Right renal cortex interstitium (tissue), 3 donors: ENCODE measurements at places on chromosomes 16 and 17. TPM values are rescaled to one million over a fixed set of nuclear protein-coding genes. Genes with fewer than 3 reads are reported as not detected.

DNA sequence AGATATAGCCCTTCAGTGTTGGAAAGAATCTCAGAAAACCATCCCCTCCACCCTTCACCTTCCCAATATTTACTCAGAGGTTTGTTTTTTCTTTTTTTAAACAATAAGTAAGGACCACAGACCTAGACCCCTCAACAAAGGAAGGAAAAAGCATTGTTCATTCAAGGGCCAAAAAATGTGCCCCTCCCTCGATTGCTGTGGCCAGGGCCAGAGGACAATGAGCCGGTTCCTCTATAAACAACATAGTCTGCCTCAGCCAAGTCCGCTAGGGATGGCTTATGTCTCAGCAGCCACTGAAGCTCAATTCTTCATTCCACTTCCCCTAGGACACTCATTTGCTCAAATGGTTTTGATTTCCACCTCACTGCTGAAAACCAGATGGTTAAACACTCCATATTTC, 24.0 kb downstream of the TRIM16 start:
- no peak for DNase-seq

NPIPB9 gene
- polyA plus RNA-seq: 1.1 TPM

- DNase-seq: peak; percentile 39
These were observed 355.4 kb upstream of the SOX9 start for GRCh38 chr17:71765437-71765836.

DNA sequence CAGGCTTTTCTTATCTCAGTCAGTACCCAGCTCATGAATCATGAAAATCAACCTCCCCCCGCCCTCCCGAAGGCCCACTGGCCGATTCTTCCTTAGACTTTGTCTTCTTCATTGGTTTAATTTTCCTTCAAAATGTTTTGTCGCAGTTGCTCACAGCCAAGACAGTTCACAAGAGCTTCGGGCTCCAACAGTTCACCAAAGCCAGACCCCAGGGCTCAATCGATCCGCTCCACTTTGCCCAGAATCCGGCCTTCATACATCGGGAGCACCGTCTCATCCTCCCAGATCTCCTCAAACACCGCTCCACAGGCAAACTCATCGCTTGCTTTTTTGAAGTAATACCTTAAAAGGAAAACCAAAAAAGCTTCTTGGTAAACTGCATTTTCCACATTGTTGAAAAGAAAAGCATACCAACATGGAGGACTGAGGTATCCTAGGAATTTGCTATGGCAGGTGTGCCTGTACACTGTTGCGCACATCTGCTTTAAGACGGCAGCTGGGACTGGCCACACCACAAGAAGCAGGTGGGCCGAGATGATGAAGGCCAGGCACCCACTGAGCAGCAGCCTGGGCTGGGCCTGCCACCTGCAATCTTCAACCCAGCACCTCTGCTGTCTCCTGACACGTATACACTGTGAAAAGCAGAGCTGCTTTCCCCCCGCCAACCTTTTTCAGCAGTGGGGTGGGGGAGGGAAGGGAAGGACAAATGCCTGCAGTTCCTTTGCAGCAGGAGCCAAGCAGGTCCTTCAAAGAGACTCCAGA, 31.5 kb downstream of the AXIN2 start:
- no peak for DNase-seq

ZP2 gene
- not detected for polyA plus RNA-seq

DNA sequence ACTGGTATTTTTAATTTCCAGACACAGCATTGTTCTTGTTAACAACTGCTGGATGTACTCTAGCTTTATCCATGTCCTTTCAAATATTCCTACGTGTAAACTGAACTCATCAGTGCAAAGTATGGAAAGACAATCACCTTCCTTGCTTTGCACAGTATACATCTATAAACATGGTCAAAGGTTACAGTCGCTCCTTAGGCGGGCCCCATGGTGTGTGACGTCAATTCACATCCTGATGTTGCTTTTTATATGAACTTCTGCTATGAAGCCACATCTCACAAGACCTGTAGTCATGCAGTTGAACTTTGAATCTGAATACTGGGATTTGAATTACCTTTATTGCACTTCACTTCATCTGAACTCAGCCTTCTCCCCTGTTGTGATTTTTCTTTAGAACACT, 447.6 kb upstream of the PSMD7 start:
- DNase-seq: no peak

DNA sequence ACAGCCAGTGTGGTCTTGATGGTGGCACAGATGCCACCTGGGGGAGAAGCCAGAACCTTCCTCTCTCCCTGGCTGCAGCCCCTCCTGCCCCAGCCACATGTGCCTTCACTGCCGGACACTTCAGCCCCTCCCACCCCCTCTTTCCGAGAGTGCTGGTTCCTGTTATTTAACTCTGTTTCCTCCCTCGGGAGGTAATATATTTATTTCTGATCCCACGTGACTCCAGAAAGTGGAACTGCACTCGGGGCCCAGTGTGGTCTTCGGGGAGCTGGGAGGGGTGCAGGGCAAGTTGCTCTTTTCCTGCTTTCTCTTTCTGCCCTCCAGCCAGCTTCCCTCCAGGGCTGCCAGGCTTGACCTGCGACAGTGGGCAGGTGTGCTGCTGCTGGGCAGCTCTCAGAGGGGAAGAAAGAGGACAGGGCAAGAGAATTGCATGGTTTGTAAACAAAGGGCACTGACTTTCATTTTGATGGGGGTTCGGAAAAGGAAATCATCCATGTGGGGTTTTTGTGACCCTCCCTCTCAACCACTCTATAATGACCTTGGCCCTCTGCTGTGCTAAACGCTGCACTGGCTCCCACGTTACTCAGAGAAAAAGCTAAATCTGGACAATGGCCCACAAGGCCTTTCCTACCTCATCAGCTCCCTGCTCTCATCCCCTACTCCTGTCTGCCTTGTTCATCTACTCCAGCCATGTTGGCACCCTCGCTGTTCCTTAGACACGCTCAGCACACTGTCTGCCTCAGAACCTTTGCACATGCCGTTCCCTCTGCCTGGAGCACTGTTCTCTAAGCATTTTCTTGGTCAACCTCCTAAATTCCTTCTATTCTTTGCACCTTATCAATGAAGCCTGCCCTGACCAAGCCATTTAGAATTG, 8.2 kb upstream of the CIITA start:
- no peak for DNase-seq

- DNase-seq: no peak
These were observed 83.1 kb downstream of the SEC14L1 start for GRCh38 chr17:77223642-77224420.

TRIM16 gene
- 22.7 TPM for polyA plus RNA-seq

- no peak for DNase-seq
These were observed 6.1 kb upstream of the CDR2 start for GRCh38 chr16:22380529-22380928.

GRCh38 chr17:49580981-49581647, 5.4 kb downstream of the NXPH3 start:
- no peak for DNase-seq

KRT33A gene
- polyA plus RNA-seq: not detected

DNA sequence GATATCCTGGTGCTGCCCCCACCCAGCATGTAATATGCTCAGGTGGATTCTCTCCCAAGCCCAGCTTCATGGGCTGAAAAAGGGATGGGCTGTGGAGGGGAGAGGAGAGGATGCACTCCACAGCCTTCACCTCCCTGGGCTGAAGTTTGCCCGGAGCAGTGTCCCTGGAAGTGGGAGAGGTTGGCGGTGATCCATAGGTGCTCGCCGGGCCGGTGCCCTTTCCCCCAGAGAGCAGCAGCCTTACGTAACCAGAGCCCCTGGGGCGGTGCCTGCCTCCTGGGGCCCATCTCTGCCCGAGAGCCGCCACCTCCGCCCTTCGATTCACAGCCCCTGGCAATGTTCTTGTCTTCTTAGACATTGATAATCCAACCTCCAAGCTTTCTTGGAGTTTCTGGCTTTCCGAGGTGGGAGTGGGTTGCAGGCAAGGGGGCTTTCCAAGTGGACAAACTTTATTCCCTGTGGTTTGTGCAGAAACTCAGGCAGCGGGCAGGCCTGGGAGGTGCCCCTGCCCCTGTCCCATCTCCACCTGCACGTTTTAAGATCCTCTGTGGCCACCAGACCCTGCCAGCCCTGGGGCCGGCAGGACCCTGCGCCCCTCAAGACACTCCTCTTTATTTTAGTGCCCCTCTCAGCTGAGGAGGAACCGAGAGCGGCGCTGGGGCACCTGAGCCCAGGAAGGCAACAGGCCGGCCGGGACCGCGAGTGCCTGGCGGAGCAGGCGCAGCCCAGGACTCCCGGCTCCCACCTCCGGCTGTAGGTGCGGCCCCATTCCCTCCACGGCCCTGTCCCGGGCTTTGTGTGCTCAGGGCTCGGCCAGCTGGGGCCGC, 3.1 kb upstream of the WDR90 start:
- DNase-seq: no peak

DNA sequence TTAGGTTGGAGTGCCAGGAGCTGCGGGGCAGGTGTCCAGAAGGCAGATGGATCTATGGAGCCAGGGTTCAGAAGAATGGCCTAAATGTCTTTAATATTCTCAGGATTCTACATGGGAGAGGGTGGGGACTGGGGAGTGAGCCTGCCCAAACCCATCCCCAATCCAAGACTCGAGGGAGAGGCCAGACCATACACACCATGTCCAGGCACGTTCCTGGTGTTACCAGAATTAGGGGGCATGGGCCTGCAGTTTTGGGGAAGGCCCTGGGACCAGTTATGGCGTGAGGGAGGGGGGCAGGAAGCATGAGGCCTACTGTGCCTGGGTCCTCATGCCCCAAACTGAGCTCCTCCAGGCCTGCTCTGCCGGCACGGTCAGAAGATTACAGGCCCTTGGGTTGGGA, 1.9 kb downstream of the TAX1BP3 start:
- no peak for DNase-seq

PIMREG gene
- polyA plus RNA-seq: 19.4 TPM

GRCh38 chr16:290015-290680, 7.2 kb downstream of the PDIA2 start:
- no peak for DNase-seq

- no peak for DNase-seq
These were observed 16.2 kb downstream of the IRX5 start for GRCh38 chr16:54946909-54947308.

- no peak for DNase-seq
These were observed 88.5 kb downstream of the SMG6 start for GRCh38 chr17:2214929-2215615.

ADAD2 gene
- polyA plus RNA-seq: 0.44 TPM

- no peak for DNase-seq
These were observed 740 bp upstream of the ATP6V0D1 start for GRCh38 chr16:67481561-67482232.

LLGL2 gene
- 35.4 TPM for polyA plus RNA-seq

ITGA2B gene
- 4.8 TPM for polyA plus RNA-seq

DNA sequence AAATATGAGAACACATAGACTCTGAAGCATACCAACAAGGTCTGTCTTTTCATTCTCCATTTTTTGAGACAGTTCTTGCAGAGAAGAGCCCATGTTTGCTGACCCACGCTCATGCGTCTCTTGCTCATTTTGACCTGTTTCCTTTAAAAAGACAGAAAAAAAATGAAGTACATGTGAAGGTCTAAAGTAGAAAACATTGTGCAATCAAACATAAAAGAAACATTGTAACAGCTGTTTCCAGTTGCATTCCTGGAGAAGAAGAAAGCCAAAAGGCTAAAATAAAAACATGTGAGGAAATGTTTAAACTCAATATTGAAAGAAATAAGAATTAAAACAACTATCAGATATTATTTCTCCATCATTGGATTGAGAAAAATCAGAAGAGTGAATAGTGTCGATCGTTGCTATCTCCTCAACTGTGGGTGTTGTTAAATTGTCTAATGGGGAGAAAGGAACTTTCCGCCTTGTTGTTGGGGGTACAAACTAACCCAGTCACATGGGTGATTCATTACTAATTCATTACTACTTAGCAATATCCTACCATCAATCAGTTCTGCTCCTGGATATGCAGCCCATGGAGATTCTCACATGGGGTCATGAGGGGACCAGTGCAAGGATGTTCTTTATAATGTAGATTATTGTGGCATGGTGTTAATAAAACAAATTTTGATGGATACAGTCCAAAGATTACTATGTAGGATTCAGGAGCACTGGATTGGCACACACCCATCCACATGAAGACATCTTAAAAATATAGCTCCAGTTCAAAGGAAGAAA, 9.5 kb downstream of the ABCA9 start:
- no peak for DNase-seq
